ENCODE measurements at places on chromosomes 12 and 14.

- DNase-seq, result no peak
Measured at GRCh38 chr14:33682760-33683159, 268.1 kb downstream of the EGLN3 start.

GRCh38 chr14:104989236-104989950, 3.8 kb downstream of the CLBA1 start:
- DNase-seq, result no peak

DNA sequence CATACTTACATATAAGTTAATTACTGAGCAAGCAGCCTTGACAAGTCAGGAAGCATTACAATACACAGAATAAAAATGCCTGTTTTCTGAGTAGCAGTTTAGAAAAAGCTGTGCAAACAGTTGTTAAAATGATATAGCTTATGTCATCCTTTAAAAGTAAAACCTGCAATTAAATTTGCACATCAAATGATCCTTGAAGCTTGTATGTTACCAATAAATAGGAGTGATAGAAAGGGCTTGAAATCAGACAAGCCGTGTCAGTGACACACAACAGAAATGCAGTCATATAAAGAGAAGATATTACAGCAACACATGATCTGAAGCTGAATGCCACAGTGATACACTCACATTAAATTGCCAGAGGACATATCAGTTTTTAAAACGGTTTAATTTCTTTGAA, 70.0 kb downstream of the EPS8 start:
- DNase-seq, result no peak

DNA sequence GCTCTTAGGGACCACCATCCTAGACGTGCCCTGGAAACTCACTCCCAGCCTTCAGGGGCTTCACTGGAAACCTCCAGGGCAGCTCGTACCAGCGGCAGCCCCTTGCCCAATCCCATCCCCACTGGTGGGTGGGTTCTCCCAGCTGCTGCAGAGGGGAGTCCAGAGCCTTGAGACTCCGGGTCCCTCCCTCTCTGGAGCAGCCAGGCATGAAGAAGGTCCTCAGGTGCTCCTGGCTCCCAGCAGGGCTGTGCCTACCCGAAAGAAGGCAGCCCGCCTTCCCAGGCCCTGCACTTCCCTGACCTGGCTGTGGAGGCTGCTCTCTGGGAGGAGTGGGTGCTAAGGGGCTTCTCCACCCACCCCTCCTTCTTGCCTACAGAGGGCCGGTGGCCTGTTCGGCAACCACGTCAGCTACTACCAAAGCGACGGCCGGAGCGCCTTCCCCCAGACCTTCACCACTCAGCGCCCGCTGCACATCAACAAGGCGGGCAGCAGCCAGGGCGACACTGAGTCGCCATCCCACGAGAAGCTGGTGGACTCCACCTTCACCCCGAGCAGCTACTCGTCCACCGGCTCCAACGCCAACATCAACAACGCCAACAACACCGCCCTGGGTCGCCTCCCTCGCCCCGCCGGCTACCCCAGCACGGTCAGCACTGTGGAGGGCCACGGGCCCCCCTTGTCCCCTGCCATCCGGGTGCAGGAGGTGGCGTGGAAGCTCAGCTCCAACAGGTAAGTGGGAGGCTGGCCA, 115.5 kb upstream of the FKBP4 start:
- DNase-seq, result no peak

- DNase-seq, result no peak
Measured at GRCh38 chr12:25269701-25270100, 19.0 kb upstream of the KRAS start.

GRCh38 chr12:11879306-11879705, 191.4 kb upstream of the BCL2L14 start:
- no peak for DNase-seq

GRCh38 chr12:113800201-113800600, 165.9 kb downstream of the RBM19 start:
- DNase-seq, result no peak

DNA sequence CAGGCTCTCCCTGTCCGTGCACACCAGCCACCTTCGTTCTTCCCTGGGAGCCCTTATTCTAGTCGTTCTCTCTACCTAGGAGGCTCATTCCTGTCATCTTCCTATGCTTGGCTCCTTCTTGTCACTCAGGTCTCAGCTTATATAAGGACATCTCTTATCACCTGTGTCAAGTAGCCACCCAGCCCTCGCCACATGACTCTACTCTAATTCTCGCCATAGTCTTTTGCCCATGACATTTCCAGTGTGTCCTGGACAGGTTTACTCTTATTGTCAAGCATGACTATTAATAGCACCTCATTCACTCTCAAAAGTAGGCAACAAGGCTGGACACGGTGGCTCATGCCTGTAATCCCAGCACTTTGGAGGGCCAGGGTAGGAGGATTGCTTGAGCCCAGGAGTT, 175.7 kb upstream of the NUDT4 start:
- DNase-seq, result no peak

DNA sequence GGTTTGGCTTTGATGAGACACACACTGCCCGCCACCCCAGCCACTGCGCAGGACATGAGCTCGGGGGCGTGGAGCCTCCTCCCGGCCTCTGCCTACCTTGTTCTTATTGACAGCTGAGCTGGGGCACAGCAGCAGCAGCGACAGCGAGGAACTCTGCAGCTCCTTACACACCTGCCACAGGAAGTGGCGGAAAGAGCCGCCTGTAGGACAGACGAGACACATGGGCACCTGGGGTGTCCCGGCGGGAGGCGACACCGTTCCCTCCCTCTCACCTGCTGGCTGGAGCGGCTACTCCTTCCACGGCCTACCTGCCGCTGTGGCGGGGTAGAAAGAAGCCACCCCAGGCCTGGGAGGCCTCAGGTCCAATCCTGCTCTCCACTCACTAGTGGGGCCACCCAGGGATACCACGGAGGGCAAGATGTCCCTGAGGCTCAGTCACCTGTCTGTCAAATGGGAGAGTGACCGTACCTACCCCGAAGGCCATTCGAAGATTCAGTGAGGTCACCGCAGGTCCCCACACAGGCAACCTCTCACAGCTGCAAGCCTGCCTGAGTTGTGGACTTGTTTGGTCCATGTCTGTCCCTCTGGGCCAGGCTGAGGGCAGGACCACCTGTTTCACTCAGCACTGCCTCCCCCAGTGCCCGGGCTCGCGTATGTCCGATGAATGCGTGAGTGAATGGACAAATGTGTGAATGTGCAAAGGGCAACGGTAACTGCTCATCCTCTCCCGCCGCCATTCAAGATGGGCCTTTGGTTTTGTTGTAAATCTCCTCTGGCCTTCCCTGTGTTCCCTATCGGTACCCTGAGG, 42.6 kb downstream of the TRAFD1 start:
- no peak for DNase-seq

DNA sequence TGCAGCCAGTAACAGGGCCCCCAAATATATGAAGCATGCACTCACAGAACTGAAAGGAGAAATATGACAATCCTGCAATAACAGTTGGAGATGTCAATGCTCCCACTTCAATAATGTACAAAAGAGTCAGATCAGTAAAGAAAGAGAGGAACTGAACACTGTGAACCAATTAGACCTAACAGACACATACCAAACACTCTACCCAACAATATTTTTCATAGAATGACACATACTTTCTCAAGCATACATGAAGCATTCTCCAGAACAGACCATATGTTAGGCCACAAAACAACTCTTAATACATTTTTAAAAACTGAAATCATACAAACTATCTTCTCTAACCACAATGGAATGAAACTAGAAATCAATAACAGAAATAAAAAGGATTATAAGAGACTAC, 80.2 kb downstream of the ELK3 start:
- DNase-seq, result no peak

DNA sequence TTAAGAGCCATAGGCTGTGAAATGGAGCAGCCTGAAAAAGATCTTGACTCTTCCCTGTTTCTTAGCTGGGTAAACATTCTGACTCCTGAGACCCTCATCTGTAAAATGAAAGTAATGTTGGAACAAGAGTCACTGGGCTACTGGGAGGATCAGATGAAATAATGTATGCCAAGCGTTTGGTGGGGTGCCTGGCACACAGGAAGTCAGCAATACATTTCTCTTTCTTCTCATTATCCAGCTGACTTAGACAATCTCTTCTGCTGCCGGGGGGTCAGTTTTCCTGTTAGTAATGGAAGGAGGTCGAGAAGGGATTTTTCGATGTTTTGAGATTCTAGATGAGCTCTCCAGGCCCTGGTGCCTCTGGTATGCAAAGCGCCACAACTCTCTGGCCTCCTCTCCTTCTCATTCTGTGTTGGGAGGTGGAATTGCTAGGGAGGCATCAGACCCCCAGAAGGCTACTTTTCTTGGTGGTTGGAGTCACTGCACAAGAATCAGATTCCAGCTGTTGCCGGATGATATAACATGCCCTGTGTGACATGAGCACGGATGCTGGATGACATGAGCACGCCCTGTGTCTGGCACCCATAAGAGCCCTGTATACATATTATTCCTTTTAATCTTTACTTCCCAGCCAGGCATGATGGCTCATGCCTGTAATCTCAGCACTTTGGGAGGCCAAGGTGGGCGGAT, 4.3 kb downstream of the OASL start:
- no peak for DNase-seq

GRCh38 chr12:14577344-14577743, 9.7 kb upstream of the PLBD1 start:
- DNase-seq, result no peak

GRCh38 chr14:20970647-20970982, 15.3 kb downstream of the RNASE2 start:
- no peak for DNase-seq

- DNase-seq, result no peak
Measured at GRCh38 chr12:114504311-114504710, 98.4 kb upstream of the TBX5 start.

DNA sequence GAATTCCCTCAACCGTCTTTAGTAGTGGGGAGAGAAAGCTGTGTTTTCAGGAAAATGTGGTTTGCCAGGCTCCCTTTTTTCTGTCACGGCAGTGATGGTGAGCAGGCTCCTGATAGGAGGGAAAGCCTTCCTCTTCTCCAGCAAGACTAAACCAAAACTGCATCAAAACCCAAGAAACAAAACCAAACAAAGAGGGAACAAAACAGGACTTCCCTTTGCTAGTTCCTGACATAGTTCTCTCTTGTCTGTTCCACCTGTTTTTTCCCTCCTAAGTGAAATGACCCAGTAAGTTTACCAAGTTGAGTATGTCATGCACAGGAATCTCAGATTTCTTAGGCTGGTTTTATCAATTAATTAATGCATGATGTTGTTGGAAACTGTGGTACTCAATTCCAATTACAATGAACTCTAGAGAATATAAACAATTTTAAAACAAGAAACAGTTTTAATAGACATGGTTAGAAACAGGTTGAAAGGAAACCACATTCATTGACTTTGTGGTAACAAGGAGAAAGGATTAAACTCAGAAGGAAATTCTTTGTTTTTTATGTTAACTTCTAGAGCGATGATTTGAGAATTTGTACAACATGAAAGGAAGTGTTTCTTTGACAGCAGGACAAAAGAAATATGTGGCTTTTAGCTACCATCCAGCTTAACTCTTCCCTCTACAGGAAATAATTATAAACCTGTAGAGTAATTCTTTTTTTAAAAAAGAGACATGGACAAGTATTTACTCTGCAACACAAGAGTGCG, 23.0 kb upstream of the CSRP2 start:
- no peak for DNase-seq

DNA sequence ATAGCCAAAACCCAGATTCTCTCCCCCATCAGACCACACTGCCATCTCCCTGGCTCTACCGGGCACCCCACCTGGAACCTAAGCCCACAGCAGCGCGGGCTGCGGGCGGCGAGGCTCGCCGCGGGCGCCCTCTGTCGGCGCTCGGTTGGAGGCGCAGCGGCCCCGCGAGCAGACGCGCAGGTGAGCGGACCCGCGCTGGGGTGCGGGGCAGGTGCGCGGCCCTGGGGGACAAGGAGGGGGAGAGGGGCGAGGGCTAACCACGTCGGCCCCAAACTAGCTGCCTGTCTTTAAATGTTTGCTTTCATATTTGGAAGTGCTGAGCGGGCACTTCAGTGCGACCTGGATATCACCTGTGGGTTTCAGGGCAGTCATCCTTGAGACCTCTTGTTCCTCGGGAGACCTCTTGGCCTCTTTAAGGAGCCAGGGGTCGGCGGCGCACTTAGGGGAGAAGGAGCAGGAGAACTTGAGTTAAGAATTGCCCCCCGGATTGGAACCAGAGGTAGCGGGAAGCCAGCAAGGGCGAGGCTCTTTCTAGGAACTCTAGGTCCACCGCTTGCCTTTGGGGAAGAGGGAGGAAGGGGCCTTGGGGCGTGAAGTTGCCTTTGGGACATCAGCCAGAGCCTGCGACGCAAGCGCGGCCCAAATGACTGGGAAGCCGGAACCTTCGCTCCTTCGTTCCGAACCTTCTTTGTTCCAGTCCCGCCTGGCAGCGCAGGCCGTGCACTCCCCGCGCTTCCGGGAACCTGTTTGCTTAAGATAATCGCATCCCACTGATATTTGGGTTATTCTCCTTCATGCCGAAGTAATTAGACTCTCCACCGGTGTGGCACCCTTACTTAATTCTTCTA, 78.7 kb downstream of the NEDD1 start:
- peak; percentile 23 for DNase-seq

DNA sequence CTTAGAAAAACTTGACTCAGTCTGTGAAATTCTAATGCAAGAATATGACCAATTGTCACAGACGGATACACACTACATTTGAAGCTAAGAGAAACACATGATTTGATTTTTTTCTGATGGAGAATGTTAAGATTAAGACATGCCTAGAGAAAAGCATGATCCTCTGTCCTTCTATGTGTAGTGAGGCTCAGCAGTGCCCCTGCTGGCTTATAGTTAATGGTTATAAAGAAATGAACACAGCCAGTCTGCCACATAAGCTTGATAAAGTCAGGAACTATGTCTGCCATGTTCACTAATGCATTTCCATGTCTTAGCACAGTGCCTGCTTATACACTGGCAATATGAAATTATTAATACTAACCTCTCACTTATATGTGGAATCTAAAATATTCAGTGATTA, 168.1 kb upstream of the DAAM1 start:
- DNase-seq, result no peak

GRCh38 chr12:19432309-19433170, 6.8 kb upstream of the AEBP2 start:
- no peak for DNase-seq

GRCh38 chr12:116672842-116673516, 64.9 kb downstream of the SPRING1 start:
- no peak for DNase-seq

DNA sequence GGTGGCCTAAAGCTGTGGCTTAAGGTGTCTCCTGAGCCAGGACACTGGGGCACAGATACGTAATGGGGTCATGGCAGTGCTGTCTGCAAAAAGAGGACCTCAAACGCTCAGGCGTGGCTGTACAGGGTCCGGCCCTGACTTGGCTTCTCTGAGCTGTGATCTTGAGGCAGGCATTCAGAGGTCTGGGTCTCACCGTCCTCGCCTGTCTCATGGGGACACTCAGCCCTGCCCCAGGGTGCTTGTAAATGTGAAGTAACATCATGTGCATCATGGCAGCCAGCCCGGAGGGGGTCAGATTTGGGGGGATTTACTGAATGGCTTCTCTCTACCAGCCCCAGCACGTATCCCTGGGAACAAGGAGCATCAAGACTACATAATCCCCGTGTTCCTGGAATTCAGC, 28.8 kb downstream of the DIO3 start:
- DNase-seq, result no peak

Data from stimulated activated CD4-positive, alpha-beta T cell treated with anti-CD3 and anti-CD28 coated beads, Interleukin-2, amount 100 ng/mL, for 48 hours (primary cell).